HFFc6 (cell line): ENCODE measurements at places on chromosomes 5 and 9. TPM values are rescaled to one million over a fixed set of nuclear protein-coding genes. Genes with fewer than 3 reads are reported as not detected.

The PCDHGA4 gene
- 3.7 to 4.4 TPM (median 3.9 TPM) in 3 replicates for total RNA-seq

The NIM1K gene
- total RNA-seq = 0.55 to 0.66 TPM (median 0.61 TPM) in 3 replicates

DNA sequence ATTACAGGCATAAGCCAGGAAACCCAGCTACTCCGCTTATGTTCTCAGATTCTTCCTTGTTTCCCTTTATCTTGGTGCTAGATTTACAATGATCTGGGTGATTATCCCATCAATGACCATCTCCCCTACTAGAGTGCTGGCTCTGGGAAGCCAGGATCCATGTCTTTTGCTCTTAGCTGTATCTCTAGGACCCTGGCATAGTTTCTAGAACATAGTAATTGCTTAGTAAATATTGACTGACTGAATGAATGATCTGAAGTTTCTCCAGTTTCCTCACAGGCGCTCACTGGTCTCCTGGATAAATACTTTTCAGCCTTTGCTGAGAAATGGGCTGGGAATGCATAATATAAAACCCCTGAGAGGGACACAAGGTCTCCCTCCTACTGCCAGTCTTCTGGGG is 60.0 kb upstream of the KLF9 start:
- DNase-seq = no peak

DNA sequence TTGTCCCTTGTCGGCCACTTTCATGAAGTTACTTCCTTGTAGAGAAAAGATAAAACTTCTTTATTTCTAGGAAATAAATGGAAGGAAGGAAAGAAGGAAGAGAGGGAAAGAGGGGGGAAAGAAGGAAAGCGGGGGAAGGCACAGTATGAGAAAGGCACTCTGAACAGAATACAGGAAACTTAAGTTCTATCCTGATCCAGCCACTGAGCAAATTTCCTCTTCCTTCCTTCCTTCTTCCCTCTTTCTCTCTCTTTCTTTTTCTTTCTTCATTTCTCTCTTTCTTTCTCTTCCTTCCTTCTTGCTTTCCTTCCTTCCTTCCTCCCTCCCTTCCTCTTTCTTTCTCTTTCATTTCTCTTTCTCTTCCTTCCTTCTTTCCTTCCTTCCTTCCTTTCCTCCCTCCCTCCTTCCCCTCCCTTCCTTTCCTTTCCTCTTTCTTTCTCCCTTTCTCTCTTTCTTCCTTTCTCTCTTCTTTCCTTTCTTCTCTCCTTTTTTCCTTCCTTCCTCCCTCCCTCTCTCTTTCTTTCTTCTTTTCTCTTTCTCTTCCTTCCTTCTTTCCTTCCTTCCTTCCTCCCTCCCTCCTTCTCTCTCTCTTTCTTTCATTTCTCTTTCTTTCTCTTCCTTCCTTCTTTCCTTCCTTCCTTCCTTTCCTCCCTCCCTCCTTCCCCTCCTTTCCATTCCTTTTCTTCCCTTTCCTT is 240.2 kb upstream of the BRINP1 start:
- DNase-seq = no peak

DNA sequence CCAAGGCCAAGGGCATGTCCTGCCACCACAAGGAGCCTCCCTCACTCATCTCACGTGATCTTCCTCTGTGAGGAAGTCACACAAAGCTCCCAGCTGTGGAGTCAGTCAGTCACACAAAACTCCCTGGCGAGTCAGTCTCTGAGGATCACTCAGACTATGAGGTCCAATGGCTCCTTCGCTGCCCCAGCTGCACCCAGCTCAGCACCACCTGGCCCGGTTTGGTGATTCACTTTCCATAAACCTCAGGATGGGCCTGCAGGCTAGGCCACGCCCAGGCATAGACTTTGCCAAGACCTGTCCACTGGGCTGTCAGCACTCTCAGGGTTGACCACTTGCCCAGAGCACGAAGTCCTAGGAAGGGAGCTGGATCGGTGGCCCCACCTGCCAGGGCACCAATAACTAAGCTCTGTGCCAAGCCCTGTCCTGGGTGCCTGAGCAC is 233.8 kb downstream of the HSPA4 start:
- peak; percentile 42 for DNase-seq

DNA sequence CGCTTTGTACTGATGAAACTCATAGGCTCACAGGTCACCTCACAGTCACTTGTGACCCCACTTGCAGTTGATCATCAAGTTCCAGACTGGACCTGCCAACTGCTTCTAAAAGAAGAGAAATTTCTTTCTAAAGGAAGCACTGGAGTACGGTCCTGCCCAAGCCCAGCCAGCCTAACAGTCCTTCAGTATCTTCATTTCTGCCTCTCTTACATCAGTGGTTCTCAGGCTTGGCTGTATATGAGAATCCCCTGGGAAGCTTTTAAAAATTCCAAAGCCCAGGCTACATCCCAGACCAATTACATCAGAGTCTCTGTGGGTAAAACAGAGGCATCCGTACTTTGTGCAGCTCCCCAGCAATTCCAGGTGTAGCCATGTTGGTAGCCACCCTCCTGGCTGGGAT is 282.1 kb downstream of the NFIB start:
- no peak for DNase-seq
